ENCODE measurements at places on chromosomes 1 and 21.
A peak's percentile ranks its signal among the peaks of the same experiment; 100 is the strongest.

DNA sequence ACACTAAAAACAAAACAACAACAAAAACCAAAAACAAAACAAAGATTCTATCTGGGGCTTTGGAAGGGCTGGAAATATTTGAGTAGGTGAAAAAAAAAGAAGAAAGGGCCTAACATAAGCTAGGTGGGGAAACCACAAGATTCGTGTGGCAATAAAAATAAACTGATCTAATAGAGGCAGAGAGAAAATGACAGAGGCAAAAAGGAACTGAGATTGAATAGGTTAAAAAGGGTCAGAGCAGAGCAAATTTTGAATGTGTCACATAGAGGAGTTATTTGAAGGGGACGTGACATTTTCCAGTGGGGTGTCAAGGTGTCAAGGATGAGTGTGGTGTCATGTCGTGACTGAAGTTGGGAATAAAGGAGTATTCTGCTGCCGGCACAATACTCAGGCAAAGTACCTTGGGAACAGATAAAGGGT lies 65.2 kb upstream of the RALGPS2 start:
- DNase-seq, result no peak

DNA sequence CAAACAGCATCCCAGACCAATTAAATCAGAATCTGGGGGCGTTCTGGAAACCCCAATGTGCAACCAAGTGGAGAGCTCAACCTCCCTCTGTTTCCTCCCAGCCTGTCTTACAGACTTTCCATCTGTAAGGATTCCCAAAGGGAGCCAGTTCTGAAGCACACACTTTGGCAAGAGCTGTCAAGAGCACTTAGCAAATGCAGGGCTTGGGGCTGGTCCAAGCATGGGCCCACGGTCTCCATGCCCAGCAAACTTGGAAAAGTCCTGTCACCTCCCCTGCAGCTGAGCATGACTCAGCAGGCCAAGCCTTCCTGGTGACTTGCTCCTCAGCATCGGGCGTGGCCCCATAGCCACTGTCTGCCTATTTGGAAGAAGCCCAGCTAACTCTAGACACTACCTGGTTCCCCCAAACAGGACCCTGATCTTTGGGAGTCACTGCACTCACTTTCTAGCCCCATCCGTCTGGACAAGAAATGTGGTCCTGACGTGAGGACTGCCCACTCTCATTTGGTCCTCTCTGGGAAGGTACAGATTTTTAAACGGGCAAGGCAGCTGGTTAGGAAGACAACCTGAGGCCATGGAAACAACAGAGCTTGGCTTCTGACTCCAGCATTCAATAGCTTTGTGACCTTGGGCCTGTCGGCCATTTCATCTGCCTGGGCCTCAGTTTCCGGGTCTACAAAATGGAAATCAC lies 16.9 kb downstream of the SLC2A1 start:
- DNase-seq, result no peak

GRCh38 chr1:153680120-153680403 lies 1.6 kb downstream of the NPR1 start:
- DNase-seq, result no peak

- peak; percentile 77 for DNase-seq
Observed at GRCh38 chr1:58929671-58930325, 146.0 kb upstream of the JUN start.

DNA sequence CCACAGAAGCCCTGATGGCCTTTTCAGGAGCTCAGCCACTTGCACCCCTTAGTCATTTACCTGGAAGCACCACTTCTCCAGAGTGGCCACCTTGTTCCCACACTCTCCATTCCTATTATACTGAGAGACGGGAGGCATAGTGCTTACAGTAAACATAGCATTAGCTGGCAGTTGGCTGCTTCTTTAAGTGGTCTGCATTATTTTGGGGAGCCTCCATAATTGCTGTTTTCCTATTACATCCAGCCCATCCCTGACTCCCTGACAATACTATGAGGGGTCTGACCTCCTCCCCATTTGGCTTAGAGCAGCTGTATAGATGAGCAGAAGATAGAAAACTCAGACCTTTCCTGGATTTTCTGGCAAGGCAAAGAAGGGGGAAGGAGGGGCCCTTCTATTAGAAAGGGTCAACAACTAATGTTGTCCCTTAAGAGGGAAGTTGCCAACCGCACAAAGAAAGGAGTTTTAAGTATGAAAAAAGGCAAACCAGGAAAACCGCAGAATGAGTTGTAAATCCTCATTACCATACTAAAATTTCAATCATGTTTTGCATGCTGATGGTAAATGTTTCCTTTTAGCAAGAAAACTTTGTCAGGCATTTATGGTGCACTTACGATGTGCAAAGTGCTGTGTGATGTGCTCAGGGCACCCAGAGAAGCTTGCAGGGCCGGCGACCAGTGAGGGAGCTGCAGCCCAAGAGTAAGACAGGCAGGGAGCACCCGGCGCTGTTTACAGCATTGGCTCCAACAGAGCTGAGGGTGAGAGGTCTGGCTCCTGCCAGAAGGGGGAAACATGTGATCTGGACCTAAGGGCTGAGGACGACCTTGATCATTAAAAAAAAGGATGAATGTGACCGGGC lies 167.3 kb downstream of the ZZZ3 start:
- no peak for DNase-seq

- no peak for DNase-seq
Observed at GRCh38 chr1:100051893-100052292, 80.8 kb downstream of the SASS6 start.

DNA sequence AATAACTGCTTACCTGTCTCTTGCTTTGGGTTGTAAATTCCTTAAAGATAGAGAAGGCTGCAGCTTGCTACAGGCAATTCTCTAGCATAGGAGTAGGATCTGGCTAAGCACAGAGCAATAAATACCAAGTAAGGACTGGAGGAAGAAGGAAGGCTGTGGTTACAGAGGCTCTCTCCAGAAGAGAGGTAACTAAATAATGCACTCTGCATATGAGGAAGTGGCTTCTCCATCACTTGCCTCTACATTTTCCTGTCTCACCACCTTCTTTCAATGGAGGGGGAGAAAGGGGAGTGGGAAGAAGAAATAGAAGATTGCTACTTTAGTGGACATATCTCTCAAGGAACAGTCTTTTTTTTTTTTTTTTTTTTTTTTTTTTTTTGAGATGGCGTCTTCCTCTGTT lies 60.9 kb upstream of the LAX1 start:
- no peak for DNase-seq

- no peak for DNase-seq
Observed at GRCh38 chr1:168110896-168111545, 25.7 kb downstream of the GPR161 start.

- DNase-seq, result no peak
Observed at GRCh38 chr1:49465486-49466185, 558.1 kb downstream of the AGBL4 start.

- DNase-seq, result no peak
Observed at GRCh38 chr1:27166929-27167328, 12.0 kb upstream of the SLC9A1 start.

- DNase-seq, result peak; percentile 10
Observed at GRCh38 chr1:232457595-232457994, 172.3 kb downstream of the SIPA1L2 start.

GRCh38 chr1:152871731-152872126 lies 6.4 kb upstream of the SMCP start:
- DNase-seq, result no peak

- DNase-seq, result no peak
Observed at GRCh38 chr1:218346391-218347204, 1.5 kb downstream of the TGFB2 start.

DNA sequence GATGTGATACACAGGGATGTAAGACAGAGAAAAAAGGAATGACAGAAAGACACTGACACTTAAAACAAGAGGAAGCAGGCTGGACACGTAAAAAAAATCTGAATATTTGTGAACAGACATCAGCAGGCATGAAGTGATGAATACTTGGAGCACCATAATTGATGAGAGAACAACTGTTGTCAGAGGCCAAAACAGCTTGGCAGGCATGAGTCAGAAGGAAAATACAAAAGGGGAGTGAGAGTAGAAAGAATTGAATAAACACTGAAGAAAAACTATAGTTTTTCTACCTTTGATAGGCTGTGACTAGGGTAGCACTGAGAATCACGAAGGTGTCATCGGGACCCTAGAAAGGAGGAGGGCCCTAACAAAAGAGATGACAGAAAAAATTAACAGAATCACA lies 21.6 kb upstream of the GUCA2A start:
- no peak for DNase-seq

DNA sequence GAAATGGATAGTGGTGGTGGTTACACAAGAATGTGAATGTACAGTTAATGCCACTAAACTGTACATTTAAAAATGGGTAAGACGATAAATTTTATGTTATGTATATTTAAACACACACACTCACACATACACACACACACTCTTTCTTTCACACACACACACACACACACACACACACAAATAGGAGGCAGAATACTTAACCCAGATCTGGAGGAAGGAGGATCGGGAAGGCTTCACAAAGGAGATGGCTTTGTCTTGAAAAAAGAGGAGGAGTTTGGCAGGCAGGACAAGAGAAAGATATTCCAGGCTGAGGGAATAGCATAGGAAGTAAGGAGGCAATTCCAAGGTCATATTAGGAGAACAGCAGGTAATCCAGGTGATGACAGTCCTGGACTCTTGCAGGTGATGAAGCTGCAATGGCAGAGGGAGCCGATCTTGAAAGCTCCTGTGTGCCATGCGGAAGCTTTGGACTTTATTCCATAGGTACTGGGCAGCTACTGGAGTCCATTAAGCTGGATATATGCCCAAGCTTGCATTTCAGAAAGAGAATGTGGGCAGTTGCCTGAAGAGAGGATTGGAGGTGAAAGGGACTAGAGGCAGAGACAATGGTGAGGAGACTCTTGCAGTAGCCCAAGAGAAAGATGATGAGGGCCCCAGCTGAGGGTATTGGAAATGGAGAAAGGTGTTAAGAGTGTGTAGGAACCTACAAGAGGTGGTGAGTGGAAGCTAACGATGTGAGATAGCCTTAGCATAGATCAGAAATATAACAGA lies 15.4 kb upstream of the LYST start:
- no peak for DNase-seq

GRCh38 chr1:203512517-203512847 lies 18.5 kb downstream of the OPTC start:
- no peak for DNase-seq

GRCh38 chr21:36749935-36750575 lies 51.1 kb downstream of the SIM2 start:
- no peak for DNase-seq

DNA sequence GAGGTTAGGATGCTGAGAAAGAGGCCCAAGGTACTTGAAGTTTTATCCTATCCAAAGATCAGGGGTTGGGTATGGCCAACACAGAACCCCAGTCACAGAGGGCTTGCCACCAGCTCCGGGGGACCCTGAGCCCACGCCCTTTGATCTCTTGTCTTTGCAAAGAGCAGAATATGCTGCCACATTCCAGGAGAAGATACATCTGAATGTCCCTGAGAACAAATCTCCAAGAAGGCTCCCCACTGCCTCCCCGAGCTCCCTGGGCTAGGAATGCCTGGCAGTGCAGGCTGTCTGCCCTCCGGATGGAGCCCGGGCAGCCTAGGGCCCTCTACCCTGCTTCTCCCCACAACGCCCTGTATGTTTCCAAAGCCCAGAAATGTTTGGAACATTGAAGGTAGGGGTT lies 49.2 kb downstream of the AJAP1 start:
- no peak for DNase-seq

DNA sequence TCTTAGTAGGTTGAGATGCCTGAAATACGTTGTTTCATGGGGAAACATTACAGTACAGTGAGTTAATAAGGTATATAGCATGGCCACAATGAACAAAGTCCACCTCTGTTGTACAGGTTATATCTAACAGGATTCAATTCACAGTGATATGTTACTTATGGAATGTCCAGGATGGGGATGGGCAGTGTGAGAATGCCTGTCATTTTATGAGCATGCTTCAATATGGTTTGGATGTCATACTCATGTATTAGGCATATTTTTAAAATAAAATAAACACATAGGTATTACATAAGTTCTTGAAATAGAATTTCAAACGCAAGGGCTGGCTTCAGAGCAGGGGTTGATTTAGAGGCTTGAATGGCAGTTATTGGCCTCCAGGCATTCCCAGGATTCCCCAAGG lies 6.1 kb upstream of the PHLDA3 start:
- no peak for DNase-seq

DNA sequence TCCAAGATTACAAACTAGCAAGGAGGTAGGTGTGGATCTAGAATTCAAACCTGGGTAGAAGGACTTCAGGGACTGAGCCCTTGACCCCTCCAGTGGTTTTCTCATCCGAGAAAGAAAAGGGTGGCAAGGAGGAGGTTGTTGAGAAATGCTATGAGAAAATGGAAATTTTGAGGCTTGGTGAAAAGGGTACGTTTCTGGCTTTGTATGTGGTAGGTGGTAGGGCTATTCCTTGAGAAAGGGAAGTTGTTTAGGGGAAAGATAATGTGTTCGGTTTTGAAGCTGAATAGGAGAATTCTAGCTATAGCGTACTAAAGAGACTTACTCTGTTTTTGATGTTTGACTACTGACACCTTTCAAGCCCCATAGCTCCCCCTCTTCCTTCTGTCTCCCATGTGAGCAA lies 133.8 kb downstream of the CNIH3 start:
- DNase-seq, result no peak

DNA sequence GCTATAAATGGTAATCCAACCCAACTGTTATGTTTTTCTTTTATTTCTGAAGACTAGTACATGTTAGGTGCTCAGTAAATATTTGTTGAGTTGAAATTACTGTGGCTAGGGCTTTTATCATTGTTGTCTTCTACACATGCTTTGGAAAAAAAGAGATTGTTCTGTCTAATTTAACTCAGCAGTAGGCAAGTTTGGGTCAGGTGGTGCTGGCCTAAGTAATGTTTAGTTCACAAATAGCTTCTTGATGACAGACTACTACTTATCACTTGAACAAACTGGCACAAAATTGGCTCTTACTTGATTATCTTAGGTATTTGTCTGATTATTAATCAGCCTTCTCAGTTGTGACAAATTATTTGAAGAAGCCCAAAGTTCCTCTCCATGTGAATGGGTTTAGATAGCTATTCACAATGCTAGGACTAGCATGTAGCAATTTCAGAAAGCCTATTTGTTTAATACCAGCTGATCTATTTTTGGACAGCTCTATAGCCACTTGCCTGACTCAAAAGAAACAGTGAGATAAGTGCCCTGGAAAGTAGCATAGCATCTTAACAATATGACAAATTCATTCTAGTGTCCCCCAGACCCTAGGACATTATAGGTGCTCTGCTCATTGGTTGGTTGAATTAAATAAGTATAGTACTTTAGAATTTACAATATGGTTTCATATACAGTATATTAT lies 32.6 kb downstream of the TMEM200B start:
- DNase-seq, result no peak

GRCh38 chr1:8677782-8678181 lies 139.7 kb downstream of the RERE start:
- no peak for DNase-seq

GRCh38 chr1:31318146-31318545 lies 21.3 kb downstream of the ZCCHC17 start:
- DNase-seq, result no peak

DNA sequence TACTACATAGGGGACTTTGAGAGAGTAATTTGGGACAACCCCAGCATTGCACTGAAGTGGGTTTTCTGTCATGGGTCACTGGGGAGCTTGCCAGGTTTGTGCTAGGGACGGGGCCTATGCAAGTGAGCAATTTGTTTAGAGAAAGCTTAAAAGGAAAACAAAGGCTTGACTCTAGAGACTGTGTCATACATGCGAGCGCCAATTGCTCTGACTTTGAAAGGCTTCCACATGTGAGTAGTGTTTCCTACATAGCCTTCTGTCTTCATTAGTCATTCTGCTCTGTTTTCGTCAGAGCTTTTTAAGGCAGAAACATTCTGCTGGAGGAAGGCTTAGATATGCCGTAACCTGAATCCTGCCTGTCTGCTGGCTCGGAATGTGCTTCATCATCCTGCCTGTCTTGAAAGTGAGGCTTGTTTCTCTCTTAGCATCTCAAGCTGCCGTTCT lies 28.4 kb downstream of the TRIM45 start:
- peak; percentile 57 for DNase-seq

GRCh38 chr1:155128755-155129473 lies 1.2 kb downstream of the EFNA1 start:
- no peak for DNase-seq
